Adrenal gland (tissue), 19 donors: ENCODE measurements at places on chromosomes 6 and 20.
A peak's percentile ranks its signal among the peaks of the same experiment; 100 is the strongest.

DNA sequence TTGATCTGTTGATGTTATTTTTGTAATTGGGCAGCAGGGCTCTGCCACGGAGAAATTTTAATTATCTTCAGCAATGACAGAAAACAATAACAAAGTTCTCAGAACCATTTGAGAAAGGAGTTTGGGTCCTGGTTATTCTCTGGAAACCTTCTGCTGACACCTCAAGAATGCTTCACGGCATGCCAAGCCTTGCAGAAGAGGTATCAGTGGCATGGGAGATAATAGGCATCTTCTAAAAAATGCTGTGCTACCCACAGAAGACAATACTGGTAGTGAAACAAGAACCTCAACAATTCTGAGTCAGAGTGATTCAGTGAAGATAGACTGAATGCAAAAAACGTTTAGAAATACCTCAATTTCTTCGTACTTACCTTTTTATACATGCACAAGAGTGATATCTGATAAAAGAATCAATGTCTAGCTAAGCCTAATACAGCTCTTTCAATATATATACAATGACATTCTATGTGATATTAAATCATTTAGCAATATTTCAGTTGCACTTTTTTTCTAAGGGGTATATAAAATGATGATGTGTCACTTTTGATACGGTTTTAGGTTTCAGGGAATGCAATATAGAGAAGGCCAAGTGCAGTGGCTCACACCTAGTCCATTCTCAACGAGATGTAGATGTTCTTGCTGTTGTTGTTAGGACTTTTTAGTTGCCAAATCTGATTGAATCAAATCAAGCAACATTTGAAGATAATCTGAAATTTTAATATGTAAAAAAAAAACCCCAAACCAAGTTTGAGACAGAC lies 110.4 kb upstream of the COL21A1 start:
- no peak for DNase-seq

GRCh38 chr20:62663145-62664018 lies 21.1 kb downstream of the SLCO4A1 start:
- DNase-seq, result no peak

DNA sequence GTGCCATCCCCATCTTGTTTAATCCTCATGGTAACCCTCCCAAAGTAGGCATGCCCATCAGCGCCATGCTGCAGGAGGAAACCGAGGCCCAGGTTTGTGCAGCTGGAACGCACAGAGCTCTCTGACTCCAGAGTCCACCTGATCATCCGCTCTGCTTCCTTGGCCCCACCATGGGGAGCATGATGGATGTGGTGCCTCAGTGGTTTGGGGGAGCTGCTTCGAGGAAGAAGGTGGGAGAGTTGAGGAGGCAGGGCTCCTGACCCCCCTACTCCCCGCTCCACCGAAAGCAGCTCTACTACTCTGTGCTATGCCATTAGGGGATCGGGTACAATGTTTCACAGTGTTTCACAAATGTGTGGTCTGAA lies 52.2 kb downstream of the TGM2 start:
- no peak for DNase-seq

GRCh38 chr6:99905209-99906106 lies 88.6 kb downstream of the MCHR2 start:
- peak; percentile 8 for DNase-seq

DNA sequence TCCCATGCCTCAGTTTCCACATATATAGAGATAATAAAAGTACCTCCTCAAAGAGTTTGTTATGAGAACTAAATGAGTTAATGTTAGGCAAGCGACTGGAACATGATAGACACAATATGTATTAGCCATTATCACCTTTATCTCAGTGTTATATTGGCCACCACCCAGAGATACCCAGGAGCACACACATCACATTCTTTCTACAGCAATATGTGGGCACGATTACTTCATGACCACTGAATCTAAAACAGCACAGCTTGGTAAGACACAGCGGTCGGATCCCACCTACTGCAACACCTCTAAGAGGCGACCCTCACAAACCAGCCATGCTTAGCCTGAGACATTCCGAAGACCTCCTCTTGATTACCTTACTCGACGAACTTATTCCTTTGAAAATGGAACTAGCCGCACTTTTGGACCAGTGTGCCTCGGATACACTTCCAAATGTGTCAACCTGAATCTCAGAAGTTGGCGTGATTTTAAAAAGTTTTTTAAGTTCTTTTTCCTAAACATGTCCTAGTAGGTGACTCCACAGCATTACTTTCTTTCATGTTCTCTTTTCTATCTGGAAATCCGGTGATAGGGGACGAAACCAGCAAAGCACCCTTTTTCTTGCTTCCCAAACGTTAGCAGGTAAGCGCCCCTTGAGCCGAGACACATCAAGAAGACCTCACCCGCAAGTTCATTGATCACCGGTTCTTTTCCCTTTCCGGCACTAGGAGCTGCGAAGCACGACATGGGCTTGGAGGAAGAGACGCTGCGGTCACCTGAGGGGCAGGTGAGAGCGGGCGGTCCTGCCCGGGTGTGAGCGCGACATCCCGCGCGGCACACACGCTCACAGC lies 923 bp downstream of the GMDS start:
- no peak for DNase-seq

DNA sequence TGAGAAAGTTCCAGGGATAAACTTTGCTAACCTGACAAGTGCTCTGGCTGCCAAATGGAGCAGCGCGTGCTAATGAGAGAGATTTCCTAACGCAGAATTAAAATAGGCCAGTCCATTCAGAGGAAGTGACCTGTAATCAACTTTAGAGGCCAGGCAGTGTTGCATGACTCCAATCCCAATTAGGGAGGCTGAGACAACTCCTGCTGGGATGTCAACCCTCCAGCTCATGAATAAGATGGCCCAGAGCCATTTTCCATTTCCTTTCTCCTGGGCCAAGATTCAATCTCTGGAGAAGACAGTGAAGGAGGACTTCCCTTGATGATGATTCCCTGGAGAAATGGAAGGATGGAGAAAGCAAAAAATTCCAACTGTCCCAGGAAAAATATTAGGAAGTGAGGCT lies 241.5 kb upstream of the RNF24 start:
- no peak for DNase-seq

- DNase-seq, result peak; percentile 79
These were observed 98.7 kb downstream of the SULF2 start for GRCh38 chr20:47686545-47686944.

- DNase-seq, result peak; percentile 55
These were observed 817 bp downstream of the ME1 start for GRCh38 chr6:83429857-83430610.

- no peak for DNase-seq
These were observed 83.3 kb downstream of the AFDN start for GRCh38 chr6:167910007-167910406.

GRCh38 chr6:137218473-137218916 lies 690 bp downstream of the IFNGR1 start:
- peak; percentile 74 for DNase-seq

DNA sequence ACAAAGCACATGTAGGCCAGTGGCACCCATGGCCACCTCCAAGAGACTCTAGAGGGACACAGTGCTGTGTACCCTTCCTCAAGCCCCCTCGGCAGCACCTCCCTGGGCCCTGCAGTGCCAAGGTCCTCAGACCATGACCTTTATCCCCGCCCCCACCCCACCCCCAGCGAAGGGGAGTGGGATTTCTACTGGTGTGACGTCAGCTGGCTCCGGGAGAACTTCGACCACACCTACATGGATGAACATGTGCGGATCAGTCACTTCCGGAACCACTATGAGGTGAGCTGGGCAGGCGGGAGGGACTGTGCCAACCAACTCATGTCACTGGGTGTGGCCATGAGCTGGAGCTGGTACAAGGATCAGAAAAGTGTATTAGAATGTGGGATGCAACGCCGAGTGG lies 38.0 kb downstream of the TTLL9 start:
- DNase-seq, result no peak

- no peak for DNase-seq
These were observed 118.7 kb downstream of the CEBPB start for GRCh38 chr20:50309280-50309763.

GRCh38 chr20:34083137-34083536 lies 28.9 kb downstream of the EIF2S2 start:
- peak; percentile 95 for DNase-seq
